Cortex of kidney (tissue), 1 donor: ENCODE measurements at places on chromosomes 4 and X.

DNA sequence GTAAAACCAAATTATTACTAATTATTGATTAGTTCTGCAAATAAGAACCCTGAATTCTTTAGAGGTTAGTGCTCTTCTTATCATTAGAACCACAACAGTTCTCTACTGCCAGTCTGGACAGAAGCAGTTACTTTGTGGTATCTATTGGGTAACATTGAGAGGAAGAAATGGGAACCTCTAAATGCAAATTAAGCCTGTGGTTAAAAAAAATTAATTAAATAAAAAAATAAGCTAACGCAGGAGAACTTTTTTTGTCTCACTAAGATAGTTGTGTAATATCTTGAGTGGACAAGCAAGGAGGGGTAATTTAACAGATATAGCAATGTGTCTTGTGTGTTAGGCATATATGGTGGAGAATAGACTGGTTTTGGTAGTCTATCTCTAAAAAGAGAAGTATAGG, 32.9 kb upstream of the TET2 start:
- DNase-seq, result no peak

DNA sequence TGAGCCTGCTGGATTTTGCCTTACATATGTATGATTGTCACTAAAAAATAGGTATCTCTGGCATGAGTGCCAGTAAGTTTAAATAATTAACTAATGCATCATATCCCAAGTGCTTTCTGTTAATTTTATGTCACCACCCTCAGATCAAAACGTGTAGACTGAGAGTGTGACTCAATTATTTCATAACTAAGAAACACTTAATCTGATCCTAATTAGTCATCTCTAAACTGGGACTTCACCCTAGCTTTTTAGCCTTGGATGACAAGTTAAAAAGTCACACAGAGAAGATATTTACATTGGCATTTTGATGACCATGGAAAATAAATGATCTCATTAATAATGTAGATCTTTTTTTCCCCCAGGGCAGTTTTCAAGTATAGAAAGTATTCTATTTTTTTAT, 23.1 kb upstream of the SLC6A14 start:
- DNase-seq, result no peak

GRCh38 chr4:79209822-79210635, 115.8 kb downstream of the NAA11 start:
- DNase-seq, result no peak

DNA sequence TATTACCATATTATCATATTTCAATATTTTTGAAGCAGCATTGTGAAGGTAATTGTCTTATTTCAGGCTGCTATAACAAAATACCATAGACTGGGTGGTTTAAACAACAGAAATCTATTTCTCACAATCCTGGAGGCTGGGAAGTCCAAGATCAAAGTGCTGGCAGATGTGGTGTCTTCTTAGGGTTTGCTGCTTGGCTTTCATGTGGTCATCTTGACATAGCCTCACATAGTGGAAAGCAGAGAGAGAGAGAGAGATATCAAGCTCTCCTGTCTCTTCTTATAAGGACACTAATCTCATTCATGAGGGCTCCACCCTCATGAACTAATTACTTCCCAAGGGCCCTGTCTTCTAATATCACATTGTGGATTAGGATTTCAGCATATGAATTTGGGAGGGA, 119.7 kb upstream of the NUDT6 start:
- DNase-seq, result no peak

- DNase-seq, result no peak
Measured at GRCh38 chr4:140841186-140841585, 85.0 kb upstream of the TBC1D9 start.

- no peak for DNase-seq
Measured at GRCh38 chr4:7194251-7195140, 2.2 kb downstream of the SORCS2 start.

DNA sequence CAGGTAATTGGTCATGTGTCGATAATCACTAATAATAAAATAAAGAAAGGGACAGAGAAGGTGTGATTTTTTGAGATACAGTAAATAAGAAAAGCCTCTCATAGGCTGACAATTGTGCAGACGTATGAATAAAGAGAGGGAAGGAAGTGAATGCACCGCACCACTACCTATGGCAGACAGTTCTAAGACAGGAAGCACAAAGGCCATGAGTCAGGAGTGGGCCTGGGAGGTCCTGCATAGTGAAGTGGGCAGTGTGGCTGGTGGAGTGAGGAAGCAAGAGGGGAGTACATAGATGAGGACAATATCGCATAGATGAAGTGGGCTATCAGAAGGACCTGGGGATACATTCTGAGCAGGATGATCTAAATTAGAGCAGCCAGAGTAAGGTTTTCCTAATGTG, 75.6 kb downstream of the BMP3 start:
- no peak for DNase-seq

- no peak for DNase-seq
Measured at GRCh38 chr4:41281038-41281634, 24.4 kb downstream of the UCHL1 start.

DNA sequence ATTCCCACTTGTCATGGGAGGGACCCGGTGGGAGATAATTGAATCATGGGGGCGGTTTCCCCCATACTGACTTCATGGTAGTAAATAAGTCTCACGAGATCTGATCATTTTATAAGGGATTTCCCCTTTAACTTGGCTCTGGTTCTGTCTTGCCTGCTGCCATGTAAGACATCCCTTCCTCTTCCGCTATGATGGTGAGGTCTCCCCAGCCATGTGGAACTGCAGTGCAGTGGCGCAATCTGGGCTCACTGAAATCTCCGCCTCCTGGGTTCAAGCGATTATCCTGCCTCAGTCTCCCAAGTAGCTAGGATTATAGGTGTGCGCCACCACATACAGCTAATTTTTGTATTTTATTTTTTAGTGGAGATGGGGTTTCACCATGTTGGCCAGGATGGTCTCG, 2.9 kb downstream of the HPGDS start:
- DNase-seq, result no peak

- DNase-seq, result no peak
Measured at GRCh38 chr4:143736861-143737260, 36.4 kb upstream of the FREM3 start.

DNA sequence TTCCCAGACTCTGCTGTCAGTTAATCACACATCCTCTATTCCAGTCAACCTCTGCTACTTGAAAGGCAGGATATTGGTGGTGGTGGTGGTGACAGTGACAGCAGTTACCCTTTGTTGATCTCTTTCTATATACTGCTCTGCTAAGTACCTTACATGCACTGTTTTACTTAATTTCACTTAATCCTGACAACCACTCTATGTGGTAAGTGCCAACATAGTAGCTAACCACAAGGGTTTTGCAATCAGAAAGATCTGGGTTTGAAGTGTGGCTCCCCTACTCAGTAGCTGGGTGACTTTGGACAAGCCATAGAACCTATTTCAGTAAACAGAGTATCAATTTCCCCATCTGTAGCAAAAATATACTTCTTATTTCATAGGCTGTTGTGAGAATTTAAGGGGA, 24.2 kb upstream of the F9 start:
- no peak for DNase-seq

- no peak for DNase-seq
Measured at GRCh38 chr4:188603646-188604045, 464.4 kb downstream of the TRIML1 start.

GRCh38 chr4:151950993-151951670, 190.3 kb upstream of the GATB start:
- no peak for DNase-seq
